ENCODE measurements at places on chromosomes 3 and 15. TPM values are rescaled to one million over a fixed set of nuclear protein-coding genes. Genes with fewer than 3 reads are reported as not detected.
A peak's percentile ranks its signal among the peaks of the same experiment; 100 is the strongest.

DNA sequence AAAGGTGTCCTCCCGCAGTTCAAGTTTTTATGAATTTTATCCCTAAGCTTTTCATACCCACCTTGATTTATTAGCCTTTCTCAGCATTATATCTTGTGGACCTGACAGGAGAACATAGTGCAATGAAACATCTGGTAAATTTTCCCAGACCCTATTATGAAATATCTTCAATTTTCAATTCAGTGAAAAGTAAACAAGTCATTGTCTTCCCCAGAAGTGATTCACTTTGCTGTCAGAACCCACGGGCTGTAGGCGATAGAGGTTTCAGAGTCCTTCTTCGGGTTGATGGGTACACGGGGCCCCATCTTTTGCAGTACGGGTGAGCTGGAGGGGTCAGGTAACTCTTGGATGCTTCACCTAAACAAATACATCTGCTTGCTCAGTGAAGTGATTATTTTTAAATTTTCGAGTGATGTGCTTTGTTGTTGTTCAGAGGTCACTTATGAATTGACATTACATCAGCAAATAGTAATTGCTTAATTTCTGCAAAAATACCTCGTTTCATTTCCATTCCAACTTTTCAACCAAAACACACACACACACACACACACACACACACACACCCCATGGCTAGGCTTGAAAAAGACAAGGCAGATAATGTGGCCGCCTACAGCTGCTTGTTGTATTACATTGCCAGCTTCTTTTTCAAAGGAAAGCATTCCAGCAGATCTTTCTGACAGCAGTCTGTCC lies 102.9 kb downstream of the SEMA6D start:
- H3K27me3 ChIP-seq = no peaks in the 10 kb centered on the region
- H3K4me1 ChIP-seq = peaks cover 27% of the 10 kb centered on the region
- peak overlapping the region; percentile 57 for H3K4me3 ChIP-seq
- peak overlapping the region; percentile 53 for H3K27ac ChIP-seq
- DNase-seq = peak; percentile 82

GRCh38 chr3:27553886-27554540 lies 69.8 kb upstream of the SLC4A7 start:
- H3K4me1 ChIP-seq = peaks cover 22% of the 10 kb centered on the region
- no peak overlapping the region for H3K4me3 ChIP-seq
- no peak overlapping the region for H3K27ac ChIP-seq
- no peak for DNase-seq
- no peaks in the 10 kb centered on the region for H3K27me3 ChIP-seq

Gene CSPG5
- 0.71 TPM for total RNA-seq

DNA sequence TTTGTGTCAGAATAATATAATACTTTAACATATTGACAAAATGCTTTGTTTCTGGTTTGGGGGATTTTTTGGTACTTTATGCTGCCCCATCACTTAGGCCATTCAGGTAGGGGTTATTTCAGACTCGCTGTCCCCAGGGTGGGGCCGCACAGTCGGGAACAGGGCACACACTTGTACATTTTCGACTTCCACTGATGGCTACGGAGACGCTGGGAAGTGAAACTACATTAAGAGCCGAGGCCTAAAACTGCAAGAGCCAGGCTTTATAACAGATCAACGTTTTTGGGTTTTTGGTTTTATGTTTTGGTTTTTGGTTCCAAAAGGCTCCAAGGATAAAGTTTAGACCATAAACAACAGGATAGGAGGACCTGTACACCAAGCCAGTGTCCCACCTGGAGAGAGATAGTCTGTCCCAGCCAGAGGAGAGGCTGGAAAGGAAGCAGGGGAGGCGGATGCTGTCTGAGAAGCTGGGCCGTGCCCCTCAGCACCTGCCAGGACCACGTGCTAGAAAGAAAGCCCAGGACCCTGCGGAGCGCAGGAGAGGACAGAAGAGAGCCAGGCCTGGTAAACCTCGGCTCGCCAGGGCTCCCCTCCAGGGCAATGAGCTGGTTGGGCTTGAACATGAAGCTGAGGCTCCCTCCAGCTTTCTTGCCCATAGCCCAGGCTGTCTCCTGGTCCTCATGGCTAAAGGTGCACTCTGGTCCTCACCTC lies 111.7 kb downstream of the CHSY1 start:
- no peak for DNase-seq
- no peaks in the 10 kb centered on the region for H3K27me3 ChIP-seq

Gene SKOR1
- total RNA-seq = 0.17 TPM

DNA sequence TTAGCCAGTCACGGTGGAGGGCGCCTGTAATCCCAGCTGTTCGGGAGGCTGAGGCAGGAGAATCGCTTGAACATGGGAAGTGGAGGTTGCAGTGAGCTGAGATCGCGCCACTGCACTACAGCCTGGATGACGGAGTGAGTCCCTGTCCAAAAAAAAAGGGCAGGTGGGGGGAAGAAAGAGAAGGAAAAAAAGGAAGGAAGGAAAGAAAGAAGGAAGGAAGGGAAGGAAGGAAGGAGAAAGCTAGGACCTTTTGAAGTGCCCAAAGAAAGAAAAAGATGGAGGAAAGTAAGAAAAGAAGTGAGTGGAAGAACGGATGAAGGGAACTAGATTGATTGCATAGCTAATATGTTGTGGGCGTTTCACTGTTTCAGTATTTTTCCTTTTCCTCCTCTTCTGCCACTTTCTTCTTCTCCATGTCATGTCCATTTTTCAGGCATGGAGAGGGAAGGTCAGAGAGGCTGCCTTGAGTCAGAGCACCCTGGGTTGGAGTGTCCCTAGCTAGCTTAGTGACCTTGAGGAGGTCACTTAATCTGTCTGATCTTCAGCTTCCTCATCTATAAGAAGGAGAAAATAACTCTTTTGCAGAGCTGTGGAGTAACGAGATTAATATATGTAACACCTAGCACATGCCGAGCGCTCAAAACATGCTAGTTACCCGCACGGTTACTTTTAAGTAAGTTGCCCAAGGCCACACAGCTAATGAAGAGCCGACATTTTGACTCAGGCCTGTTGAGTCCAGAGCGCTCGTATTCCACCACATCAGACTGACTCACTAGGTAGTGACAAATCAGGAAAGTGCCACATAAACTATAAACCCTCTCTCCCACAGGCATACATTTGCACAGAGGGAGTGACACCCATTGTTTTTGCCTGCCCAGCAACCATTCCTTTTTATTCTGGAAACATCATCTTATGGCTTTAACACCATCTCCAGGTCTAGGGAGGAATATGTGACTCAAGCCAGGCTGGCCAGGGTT lies 42.2 kb downstream of the BHLHE40 start:
- H3K27me3 ChIP-seq = no peaks in the 10 kb centered on the region
- H3K36me3 ChIP-seq = no peaks in the 10 kb centered on the region
- H3K4me3 ChIP-seq = no peak overlapping the region
- H3K27ac ChIP-seq = peak overlapping the region; percentile 80
- DNase-seq = peak; percentile 81
- H3K4me1 ChIP-seq = peaks cover 53% of the 10 kb centered on the region

DNA sequence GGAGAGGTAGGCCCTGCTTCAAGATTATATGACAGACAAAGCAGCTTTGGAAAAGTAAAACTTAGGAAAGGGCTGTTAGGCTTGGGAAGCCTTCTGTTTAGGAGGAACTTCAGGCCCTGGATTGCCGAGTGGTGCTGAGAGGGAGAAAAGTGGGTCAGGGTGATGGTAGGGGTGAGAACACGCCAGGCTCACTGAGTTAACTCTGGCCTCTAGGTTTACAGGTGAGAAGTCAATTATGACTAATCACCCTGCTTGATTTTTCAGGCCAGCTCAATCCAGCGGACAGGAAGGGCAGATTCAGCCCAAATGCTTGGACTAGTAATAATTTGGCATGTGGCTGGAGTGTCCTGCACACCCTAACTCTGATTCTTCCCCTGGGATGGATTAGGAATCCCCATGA lies 365.1 kb upstream of the LMCD1 start:
- no peaks in the 10 kb centered on the region for H3K27me3 ChIP-seq
- H3K4me1 ChIP-seq = no peaks in the 10 kb centered on the region
- no peak overlapping the region for H3K4me3 ChIP-seq
